ENCODE measurements at places on chromosomes 13 and 19. TPM values are rescaled to one million over a fixed set of nuclear protein-coding genes. Genes with fewer than 3 reads are reported as not detected.
A peak's percentile ranks its signal among the peaks of the same experiment; 100 is the strongest.

Gene LMTK3
- 8.3 TPM for total RNA-seq

Gene CRTC1
- total RNA-seq: 8.5 TPM

Gene CDX2
- 0.62 TPM for total RNA-seq

DNA sequence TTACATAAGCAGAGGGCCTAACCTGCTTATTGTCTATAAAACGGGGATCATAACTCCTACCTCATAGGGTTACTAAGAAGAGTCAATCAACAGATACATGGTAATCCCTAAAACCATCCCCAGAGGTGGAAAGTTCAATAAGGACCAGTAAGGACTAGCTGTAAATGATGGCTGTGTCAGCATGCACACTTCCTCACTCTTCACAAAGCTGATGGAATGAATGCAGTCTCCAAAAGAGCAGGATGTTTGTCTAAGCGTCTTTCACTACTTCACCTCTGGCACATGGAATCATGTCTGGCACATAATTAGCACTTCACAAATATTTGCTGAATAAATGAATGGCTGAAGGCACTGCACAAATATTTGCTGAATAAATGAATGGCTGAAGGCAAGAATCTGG, 134.2 kb downstream of the MIPEP start:
- DNase-seq: no peak

- DNase-seq: peak; percentile 48
Observed at GRCh38 chr13:64471916-64472315, 2758.2 kb downstream of the PCDH9 start.

DNA sequence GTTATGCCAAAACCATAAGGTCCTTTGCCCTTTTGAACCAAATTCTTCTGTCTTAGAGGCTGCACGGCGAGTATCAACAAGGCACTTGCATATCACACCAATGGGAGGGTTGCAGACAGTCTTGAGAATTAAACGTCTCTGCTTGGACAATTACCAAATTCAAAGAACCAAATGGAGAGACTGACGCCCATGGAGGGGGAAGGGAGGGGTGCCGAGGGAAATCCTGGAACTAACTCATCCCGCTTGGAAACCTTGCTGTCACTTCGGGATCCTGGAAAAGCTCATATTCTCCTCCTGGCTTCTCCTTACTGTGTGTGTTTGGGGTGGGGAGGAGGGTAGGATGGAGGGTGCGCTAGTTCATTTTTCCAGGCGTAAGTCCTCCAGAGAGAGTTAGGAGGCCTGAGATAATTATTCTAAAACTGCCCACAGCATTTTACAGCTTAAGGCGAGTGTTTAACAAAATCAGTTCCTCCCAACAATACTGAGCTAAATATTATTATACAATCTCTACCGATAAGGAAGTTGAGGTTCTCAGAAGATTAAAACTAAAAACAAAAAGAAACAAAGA, 425.1 kb downstream of the TSHZ3 start:
- DNase-seq: no peak

Gene SERTAD3
- 7.9 TPM for total RNA-seq

DNA sequence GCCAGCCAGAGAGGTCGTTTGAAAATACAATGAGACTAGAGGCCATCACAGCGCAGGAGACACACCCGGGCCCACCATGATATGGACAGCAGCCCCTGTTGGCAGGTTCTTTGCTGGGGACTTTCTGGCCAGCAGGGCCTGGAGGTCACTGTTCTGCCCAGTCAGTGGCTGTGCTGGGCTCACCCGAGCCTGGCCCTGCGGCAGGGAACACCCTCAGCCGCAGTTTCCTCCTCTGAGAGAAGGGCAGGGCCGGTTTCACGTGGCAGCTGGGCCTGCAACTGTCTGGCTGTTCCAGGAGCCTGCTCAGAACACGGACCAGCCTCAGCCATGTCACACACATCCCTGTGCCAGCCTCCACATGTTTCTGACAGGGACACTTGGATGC, 39.4 kb downstream of the ADPRHL1 start:
- no peak for DNase-seq

Measured in PC-3 (cell line).